ENCODE measurements at places on chromosomes 3 and 15.

DNA sequence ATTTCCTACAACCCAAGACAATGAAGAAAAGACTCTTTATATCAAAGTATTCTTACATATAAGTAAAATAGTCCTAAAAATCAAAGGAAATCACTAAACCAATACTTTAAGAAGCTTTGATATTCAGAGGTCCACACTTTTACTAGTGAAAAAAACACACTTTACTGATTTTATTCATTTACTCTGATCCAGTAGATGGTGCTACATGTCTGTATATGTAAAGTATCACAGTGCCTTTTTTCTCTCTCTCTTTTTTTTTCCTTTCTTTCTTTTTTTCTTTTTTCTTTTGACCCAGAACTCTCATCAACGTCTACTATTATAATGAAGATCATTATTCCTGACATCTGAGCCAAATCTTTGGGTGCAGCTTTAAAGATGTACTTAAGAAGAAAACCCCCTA, 10.8 kb upstream of the CCDC39 start:
- no peak for DNase-seq

- no peak for DNase-seq
These were observed 1.4 kb upstream of the TMC3 start for GRCh38 chr15:81375461-81375860.

GRCh38 chr3:1068985-1069384, 23.8 kb upstream of the CNTN6 start:
- DNase-seq = no peak

GRCh38 chr15:25470230-25470629, 31.4 kb upstream of the UBE3A start:
- DNase-seq = no peak
